ENCODE measurements at places on chromosomes 16 and 17.

- no peak for DNase-seq
Measured at GRCh38 chr17:74245145-74245831, 28.7 kb upstream of the DNAI2 start.

GRCh38 chr17:32998887-32999228 is 7.2 kb downstream of the SPACA3 start:
- no peak for DNase-seq

GRCh38 chr17:37278247-37278894 is 97.4 kb upstream of the C17orf78 start:
- no peak for DNase-seq

DNA sequence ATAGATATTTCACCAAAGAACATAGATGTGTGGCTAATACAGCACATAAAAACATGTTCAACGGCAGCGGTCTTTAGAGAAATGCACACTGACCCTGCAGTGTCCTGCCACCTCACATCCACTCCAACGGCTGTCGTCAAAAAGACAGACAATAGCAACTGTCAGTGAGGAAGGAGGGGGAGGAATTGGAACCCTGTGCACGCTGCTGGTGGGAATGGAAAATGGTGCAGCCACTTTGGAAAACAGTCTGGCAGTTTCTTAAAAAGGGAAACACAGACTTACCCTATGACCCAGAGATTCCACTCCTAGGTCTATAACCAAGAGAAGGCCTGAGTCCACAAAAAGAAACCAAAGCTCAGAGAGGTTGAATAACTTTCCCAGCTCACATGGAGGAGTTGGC is 7.7 kb downstream of the CEP295NL start:
- DNase-seq, result no peak

- peak; percentile 66 for DNase-seq
Measured at GRCh38 chr17:40320756-40321523, 12.0 kb downstream of the RARA start.

DNA sequence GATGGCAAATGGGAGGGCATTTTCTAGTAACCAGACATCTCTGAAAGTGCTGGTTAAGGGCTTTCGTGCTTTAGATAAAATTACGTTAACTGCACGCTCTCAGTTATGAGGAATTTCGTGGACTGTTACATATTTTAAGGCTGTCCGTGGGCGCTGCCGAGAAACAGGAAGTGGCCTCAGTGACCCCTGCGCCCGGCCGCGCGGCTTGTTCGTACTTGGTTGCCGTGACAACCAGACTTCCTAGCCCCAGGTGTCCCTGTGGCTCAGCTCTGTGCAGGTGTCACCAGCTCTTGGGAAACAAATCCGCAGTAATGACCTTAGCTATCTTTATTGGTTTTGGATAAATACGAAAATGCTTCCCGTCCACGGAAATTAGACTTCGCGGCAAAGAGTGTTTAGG is 52.7 kb downstream of the LMF1 start:
- DNase-seq, result no peak

- DNase-seq, result no peak
Measured at GRCh38 chr17:6800422-6801027, 24.5 kb downstream of the FBXO39 start.

GRCh38 chr16:1940273-1941161 is 2.5 kb downstream of the MSRB1 start:
- DNase-seq, result no peak

GRCh38 chr16:70254965-70255286 is 3.2 kb upstream of the EXOSC6 start:
- DNase-seq, result no peak

GRCh38 chr16:69727916-69728270 is 1.5 kb upstream of the NQO1 start:
- no peak for DNase-seq

GRCh38 chr17:55661256-55661758 is 61.4 kb downstream of the TMEM100 start:
- no peak for DNase-seq
